Thoracic aorta (tissue), 2 donors: ENCODE measurements at places on chromosomes 4 and X.

- no peak for DNase-seq
Observed at GRCh38 chr4:20109391-20109790, 142.3 kb upstream of the SLIT2 start.

DNA sequence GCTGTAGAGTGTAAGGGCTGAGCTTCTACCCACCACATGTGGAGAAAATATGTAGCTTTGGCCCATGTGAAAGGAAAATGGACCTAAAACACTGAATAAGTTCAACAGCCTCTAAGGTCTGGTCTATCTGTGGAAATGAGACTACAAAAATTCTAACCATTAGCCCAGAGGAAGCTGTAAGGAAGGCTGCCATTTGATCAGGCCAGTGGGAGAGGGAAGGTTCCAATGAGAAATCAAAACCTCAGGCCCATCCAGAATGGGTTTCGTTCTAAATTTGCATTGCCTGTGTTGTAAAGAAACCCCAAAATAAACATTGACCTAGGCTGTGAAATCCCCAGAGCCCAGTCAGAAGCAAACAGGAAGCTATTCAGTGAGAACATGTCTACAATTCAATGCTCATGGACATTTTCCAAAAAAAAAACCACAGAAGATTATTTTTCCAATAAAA is 320.4 kb upstream of the SLC7A11 start:
- no peak for DNase-seq

GRCh38 chr4:76690906-76691275 is 207.1 kb downstream of the SOWAHB start:
- DNase-seq: no peak

GRCh38 chr4:70183940-70184246 is 11.6 kb upstream of the ODAM start:
- no peak for DNase-seq

DNA sequence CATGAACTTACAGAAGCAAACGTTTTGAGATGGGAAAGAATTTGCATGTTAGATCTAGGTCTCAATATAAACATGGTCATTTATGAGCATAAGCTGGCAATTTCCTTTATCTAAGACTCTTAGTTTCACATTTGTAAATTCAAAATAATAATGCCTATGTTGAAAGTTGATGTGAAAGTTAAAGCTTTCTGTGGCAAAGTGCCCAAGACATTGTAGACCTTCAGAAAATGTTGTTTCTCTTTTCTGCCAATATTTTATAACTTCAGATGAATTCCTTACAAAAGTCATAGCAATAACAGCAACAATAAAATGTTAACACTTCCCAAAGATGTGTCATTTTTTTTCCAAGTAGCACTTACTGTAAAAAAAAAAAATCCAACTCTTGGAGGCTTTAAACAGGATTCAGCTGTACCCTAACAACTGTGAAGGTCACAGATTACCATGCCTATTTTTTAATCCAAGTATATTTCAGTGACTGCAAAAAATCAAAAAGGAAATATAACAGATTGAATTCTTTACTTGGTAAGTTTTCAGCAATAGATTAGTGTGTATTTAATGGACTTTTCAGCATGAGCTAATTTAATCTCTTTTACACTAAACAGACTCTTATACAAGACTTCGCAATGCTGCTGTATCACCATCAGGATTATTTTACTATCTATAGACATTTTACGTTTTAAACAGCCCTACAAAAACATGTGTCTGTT is 206.5 kb upstream of the PDE5A start:
- no peak for DNase-seq
